ENCODE measurements at places on chromosomes 2 and 18.

DNA sequence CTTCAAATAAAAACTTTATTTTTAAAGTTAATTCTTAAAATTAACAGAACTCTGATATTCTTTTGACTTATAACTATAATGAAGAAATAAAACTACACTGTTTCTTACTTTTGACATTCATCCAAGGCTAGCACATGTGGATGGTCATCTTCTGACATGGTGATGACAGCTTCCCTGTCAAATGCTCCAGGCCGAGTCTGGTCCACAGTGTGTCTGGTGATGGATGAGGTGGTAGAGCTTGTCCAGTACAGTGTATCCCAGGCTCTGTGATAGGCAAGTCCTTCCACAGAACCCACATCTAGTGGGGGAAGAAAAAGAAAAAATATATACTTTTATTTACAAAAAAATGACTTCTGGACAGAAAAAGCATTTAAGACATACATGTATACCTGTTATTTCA lies 1529.5 kb downstream of the LRP1B start:
- DNase-seq = no peak

GRCh38 chr2:96256611-96257113 lies 9.1 kb downstream of the TMEM127 start:
- DNase-seq = no peak

DNA sequence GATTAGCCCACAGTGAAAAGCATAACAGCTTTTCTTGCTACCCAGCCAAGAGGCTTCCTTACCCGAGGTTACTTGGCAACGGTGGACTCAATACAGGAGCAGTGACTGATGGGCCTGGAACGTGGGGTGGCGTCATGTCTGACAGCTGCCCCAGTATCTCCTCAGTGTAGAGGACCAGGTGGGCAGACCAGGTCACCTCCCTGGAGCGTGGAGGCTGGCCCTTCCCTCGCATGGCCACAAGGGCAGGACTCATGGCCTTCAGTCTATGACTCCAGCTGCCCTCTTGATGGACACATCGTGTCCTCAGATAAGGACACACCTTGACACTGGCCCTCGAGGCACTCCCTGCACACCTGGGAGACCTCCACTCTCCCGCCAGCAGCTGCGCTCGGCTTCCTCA lies 6.4 kb downstream of the ASPRV1 start:
- no peak for DNase-seq

DNA sequence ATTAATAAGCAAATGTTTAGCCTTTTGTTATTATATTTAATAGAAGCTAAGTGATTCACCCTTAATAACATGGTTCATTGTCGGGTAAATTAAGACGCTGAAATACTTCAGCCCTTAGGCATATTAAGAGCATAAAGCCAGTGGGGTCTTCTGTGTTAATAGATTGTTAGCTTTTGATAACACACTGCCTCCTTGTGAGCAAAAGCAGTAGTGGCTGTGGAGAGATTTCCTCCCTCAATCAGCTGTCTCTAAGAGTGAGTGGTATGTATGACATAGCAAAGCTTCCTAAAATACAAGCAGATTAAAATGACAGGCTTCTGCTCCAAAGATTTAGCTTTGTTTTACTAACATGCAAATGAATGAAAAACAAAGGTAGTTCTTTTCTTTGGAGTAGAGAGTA lies 143.7 kb upstream of the SYT4 start:
- no peak for DNase-seq

GRCh38 chr18:75656563-75657247 lies 229.2 kb upstream of the SMIM21 start:
- no peak for DNase-seq

DNA sequence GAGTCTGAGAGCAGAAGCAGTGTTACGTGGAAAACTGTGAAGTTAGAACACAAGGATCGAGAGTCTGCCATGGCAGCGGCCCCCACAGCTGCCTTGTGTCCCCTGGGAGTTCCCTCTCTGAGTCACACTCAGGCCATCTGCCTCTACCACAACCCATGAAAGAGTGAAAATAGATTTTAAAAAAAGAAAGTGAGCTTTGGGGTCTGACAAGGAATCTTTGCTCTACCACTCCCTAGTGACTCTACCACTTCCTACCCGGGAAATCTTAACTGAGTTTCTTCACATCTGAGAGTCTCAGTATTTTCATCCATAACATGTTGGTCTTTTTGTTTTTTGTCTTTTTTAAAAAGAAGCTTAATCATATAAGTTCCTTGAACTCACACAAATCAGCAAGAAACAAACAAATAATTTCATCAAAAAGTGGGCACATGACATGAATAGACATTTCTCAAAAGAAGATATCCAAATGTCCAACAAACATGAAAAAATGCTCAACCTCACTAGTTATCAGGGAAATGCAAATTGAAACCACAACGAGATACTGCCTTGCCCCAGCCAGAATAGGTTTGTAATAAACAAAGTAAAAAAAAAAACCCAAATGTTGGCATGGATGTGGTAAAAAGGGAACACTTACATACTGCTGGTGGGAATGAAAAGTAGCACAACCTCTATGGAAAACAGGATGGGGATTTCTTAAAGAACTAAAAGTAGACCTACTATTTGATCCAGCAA lies 2.4 kb upstream of the MSGN1 start:
- DNase-seq = no peak

GRCh38 chr2:206721256-206721920 lies 3.2 kb upstream of the DYTN start:
- no peak for DNase-seq
